ENCODE measurements at places on chromosomes 1 and 21.
A peak's percentile ranks its signal among the peaks of the same experiment; 100 is the strongest.

DNA sequence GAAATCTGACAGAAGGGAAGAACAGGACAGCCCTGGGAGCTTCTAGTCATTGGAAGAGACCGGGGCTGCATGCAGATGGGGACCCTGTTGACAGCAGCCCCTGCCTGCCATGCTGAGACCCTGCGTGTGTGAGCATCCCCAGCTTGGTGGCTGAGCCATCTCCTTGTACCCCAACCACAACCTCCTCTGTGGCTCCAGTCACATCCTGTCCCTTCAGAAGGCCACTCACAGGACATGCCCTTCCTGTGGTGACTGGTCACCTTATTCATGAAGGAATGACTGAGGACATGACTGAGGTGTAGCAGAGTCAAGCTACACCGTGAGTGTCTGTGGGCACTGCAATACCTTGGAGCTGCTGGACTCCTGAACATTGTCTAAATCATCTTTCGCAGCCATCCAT, 141.8 kb upstream of the ERRFI1 start:
- DNase-seq: no peak

DNA sequence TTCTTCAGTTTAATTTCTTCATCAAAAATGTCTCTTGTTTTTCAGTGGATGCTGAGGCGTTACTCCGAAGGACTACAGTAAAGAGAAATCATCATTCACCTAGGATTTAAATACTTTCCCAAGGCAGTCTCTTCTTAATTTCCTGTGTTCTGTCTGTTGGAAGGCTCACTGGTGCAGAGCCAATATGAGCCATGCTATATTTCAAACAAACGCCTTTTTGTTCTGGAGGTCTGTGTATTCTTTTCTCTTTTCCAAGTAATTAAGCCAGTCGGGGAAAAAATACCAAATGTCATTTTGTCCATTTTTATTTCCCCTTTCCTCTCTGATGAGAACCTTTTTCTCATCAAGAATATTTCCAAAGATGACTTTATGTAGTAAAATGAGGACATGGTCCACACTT, 206.5 kb downstream of the RWDD3 start:
- DNase-seq: no peak

GRCh38 chr1:165903672-165904071, 76.3 kb downstream of the UCK2 start:
- no peak for DNase-seq

DNA sequence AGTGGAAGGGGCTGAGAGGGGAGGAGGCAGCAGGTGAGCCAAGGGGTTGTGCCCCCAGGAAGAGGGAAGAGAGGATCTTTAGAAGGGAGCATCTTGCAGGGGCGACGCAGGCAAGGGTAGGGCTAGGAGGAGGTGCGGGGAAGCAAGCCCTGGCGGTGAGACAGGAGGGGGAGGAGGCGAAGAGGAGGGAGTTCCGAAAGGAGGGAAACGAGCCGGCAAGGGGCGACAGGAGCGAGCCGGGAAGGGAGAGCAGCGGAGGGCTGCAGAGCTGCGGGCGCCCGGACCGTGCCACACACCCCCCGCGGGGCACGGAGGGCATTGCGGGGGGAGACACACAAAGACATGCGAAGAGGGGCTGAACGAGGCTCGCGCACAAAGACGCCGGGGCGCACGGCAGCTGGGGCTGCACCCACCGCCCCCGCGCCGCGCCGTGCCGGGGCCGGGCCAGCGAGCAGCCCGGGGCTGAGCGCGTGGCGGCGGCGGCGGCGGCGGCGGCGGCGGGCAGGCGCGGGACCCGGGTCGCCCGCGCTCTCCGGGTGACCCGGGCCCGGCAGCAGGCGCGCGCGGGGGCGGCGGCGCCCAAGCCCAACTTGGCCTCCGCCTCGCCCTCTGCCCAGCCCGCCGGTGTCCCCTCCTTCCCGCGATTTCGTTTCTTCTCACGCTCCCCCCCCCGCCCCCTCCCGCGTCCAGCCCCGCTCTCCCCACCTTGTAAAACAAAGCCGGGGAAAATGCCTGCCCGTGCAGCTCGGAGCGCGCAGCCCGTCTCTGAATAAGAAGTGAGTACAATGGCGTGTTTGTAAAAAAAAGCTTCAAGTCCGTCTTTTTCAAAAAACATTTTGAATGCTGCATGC, at the start of gene KCNK2:
Gene KCNK2, plus strand, starts transcription at position 206 of the 851 bp plus-strand sequence. CDS start 649 bp downstream, outside the sequence.
- no peak for DNase-seq

DNA sequence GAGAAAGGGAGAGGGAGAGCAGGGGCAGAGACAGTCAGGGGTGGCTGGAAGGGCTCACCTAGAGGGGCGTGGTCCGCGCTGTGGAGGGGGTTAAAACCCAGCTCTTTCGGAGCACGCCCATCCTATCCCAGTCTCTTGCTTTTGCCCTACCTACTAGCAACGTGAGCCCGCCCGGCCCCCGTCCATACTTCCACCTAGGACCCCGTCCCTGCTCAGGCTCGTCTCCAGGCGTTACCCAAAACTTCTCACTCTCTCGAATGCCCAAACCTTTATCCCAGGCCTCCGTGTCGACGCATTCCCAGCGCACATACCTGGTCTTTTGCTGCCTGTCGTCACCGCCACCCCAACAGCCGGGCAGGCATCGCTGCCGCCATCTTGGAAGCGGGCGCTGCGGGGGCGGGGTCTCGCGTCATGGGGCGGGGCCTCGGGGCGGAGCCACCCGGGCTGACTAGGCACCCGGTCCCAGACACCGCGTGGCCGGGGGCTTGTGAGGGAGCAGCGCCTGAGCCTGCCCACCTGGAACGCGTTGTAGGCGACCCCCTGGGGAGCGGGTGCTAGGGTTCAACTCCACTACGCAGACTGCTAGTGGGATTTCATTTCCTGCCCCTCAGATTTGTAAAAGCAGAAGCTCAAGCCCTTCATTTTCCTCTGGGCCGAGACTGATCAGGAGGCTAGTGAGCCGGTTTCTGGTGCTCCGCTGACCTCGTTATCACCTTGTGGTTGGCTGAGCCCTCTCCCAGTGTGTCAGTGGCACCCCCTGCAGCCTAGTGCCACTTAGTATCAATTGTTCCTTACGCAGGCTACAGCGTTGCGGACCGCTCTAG, at the start of gene B4GALT3:
Gene B4GALT3, minus strand, starts transcription at position 396 of the 824 bp plus-strand sequence. CDS start 1,447 bp downstream, outside the sequence.
- DNase-seq: peak; percentile 89

GRCh38 chr1:186993996-186994395, 165.2 kb downstream of the PLA2G4A start:
- DNase-seq: no peak

GRCh38 chr1:53182716-53183094, 13.9 kb upstream of the CPT2 start:
- no peak for DNase-seq

DNA sequence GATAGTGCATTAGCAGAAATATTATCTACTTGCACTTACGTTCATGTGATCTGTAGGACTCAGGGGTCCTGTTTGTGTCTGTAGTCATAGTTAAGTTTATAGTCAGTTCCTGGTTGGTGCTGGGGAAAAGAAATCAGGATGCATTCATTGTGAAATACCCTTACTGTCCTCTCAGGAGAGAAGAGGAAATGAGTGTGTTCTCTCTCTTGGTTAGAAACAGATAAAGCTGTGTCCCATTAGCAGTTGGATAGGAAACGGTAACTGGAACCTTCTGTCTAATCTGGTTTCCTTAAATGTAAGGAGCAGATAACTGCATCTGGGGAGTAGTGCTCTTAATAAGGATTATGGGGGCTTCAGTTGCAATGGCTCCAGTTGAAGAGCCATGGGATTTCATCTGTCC, 8.9 kb downstream of the SDCCAG8 start:
- DNase-seq: no peak

DNA sequence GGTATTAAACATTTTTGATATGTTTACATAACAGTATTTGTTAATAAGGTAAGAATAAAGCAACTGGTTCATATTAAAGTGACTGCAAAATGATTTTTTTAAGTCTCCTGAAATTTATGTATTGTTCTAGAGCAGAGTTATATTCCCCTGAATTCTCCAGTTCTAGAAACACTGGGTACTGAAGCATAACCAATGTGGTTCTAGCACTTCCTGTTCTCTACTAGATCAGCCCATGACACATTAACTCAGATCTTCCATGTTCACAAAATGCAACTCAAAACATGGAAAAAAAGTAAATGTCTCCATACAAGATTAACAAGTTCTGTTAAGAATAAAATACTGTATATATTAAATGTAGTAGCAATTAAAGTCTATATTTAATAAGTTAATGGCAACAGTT, 3.9 kb downstream of the NEGR1 start:
- DNase-seq: no peak

Measured in NCI-H187 (cell line).